ENCODE measurements at places on chromosomes 5 and 9.
A peak's percentile ranks its signal among the peaks of the same experiment; 100 is the strongest.

DNA sequence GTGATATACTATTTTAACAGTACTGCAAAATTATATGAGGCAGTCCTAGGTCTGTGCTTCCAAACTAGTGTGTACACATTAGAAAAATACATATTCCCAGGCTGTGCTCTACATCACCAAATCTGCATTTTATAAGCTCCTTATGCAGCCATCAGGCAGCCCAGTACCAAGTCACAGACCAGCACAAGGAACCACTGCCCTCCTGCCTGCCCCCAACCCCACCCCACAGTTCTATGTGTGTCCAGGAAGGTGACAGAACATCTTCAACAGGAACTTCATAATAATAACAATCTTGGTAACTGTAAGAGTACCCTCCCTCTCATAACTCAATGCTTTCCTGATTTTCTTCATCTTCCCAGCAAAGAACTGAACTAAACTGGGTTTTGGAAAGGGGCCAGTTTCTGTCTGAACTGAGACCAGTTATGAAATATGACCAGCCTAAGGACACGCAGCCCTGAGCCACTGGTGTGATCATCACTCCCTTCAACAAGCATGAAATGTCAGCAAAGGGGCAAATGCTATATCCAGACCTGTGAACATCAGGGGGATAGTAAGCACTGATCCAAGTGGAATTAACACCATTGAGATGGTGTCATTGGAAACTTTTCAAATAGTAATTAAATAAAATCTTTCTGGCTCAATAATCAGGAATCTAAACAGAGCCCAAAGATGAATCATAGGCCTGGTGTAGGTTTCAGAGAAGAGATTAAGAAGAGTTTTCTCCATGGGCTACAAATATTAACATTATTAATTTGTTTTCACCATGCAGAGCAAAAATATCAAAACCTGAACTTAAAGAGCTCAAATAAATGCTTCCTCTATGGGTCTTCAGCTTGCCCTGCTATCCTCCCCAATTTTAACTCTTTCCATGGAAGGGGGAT lies 82.1 kb downstream of the DPYSL3 start:
- no peak for DNase-seq

DNA sequence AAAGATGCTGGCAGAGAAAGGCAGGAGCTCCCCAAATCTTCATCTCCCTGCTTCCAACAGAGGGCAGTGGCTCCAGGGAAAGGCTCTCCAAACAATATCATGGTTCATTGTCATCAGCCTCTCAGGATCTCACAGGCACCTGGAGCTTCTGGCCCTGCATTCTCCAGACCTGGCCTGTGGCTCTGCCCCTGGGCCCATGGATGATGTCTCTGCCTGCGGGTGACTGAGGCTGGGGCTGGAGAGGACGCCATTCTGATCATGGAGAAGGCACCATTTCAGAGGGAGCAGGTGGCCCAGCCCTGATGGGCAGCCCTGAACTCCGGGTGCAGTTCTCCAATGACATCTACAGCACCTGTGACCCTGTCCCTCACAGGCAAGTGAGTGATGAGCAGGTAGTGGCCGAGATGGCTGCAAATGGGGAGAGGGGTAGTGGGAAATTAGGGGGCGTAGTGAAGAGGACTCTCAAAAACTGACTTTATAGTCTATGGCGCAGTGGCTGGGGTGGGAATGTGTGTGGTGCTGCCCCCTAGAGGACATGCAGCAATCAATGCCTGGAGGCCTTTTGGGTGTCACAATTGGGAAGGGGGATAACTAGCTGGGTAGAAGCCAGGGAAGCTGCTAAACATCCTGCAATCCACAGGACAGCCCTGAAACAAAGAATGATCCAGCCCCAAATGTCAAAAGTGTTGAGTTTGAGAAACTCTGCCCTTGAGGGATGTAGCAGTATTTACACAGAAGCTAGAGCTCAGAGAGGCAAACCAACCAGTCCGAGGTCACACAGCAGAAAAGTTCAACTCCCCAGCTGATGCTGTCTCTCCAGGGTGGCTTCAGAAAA lies 3.2 kb downstream of the SH3PXD2B start:
- peak; percentile 60 for DNase-seq

DNA sequence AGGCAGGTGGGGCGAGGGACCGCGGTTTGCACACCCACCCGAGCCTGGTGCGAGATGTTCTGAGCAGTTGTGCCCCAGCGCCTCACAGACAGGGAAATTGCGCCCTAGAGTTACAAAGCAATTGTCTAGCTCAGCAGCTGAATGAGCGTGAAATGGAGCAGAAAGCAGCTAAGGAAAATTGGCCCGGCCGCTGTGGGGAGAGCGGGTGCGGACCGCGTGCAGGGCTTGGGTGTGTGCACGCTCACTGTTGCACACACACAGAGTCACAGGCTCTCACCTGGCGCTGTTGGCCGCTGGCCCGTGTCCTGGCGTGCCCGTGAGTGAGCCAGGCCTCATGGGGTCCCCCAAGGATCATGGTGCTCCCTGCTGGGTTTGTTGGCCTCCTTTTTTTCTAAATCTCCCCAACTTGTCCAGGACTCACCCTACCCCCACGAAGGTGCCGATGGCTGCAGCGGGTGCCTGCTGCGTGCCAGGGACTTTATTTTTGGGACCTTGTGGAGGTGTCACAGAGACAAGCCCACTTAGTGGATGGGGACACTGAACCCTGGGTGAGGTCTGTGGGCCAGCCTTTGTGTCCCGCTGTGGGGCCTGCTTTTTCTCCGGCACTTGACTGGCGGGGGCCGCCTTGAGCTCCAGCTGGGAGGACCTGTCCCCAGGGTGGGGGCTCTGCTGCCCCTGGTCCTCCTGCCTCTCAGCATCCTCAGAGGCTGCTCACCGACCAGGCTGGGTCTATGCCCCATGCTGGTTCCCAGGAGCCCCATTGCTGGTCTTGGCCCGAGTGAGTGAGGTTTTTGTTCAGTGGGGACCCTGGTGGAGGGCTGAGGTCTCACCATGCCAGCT lies 5.2 kb downstream of the RXRA start:
- no peak for DNase-seq

DNA sequence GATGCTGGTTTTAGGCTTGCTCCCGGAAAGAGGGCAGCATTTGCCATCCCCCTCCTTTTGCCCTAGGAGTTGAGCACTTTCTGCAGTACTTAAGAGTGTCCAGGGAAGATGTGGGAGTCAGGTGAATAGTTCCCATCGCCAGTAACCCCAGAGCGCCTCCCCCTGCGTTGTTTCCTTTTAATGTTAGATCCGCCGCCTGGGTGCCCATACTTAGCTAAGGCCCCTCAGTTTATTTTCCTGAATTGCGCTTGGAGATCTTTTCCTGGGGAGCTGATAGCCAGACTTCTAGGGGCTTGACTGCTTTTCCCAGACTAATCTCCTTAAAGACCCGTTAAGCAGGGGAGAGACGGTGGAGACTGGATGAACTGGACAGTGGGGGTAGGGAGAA lies 377 bp upstream of the PCDHAC2 start:
- DNase-seq = no peak
